ENCODE measurements at places on chromosomes 3 and 15.

DNA sequence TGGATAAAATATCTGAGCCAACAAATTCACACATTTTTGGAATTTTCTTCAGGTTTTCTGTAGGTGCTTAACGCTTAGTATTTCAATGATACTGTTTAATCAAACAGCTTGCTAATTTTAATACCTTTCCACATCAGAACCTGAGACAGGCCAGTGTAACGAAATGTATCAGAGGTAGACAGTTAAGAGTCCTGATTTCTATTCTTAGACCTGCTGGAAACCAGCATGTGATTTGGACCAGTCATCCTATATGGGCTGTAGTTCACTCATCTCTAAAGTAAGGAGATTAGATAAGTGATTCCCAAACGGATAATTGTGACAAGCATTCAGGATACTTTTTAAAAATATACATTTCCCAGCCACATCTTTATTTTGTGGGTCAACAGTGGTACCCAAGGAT, 18.4 kb downstream of the ARL6IP5 start:
- DNase-seq, result no peak

- no peak for DNase-seq
These were observed 12.8 kb downstream of the GPR176 start for GRCh38 chr15:39907216-39907615.

- no peak for DNase-seq
These were observed 2.8 kb upstream of the CLDND1 start for GRCh38 chr3:98525494-98525893.

DNA sequence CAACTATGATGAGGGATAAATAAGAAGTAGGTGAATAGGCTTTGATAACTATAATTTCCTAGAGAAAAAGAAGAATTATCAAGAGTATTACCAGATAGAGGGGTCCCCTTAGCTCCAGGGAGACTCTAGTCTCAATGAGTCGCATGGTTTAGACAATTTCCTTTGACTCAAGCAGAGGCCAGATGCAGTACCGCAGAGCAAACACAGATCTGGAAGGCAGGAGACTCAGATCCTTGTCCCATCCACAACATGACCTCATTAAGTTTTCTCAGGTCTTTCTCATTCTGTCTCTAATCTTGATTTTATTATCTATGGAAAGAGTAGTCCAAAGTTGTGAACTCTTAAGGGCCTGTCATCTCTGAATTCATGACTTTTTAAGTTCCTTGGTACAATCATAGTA, 987.9 kb downstream of the NTRK3 start:
- no peak for DNase-seq

- no peak for DNase-seq
These were observed 25.2 kb upstream of the RHCG start for GRCh38 chr15:89521605-89522004.

DNA sequence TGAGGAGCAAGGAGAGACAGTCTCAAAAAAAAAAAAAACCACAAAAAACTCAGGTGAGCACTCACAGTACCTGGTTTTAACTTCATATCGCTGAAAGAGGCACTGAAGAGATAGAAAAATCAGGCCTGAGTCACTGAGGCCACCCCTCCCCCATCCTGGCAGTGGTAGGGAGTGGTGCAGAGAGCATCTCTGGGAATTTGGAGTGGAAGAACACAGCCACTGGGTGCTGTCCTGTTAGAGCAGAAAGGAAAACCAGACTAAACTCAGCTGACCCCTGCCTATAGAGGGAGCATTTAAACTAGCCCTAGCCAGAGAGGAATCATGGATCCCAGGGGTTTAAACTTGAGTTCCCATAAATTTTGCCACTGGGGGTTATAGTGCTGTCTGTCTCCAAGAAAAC, 22.2 kb upstream of the DNAJC13 start:
- no peak for DNase-seq

GRCh38 chr3:195201295-195201694, 69.7 kb downstream of the XXYLT1 start:
- DNase-seq, result no peak

DNA sequence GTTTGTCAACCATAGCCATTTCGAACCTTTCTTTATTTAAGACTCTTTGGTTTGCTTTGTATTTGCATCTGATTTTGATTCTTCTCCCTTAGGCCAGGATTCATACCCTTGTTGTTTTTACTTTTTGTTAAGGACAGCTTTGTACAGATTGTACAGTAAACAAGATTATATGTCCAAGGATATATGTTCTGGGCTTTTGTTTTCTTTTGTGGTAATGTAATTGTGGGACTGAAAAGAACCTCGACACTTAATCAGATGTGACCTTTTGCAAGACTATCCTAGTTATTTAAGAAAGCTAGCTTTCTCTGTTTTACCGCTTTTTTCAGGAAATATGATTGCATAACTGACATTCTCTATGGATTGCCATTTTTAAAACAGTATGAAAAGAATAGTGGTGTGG, 67.0 kb upstream of the SAMMSON start:
- no peak for DNase-seq

- DNase-seq, result no peak
These were observed 99.6 kb downstream of the TUSC7 start for GRCh38 chr3:116809208-116809607.

DNA sequence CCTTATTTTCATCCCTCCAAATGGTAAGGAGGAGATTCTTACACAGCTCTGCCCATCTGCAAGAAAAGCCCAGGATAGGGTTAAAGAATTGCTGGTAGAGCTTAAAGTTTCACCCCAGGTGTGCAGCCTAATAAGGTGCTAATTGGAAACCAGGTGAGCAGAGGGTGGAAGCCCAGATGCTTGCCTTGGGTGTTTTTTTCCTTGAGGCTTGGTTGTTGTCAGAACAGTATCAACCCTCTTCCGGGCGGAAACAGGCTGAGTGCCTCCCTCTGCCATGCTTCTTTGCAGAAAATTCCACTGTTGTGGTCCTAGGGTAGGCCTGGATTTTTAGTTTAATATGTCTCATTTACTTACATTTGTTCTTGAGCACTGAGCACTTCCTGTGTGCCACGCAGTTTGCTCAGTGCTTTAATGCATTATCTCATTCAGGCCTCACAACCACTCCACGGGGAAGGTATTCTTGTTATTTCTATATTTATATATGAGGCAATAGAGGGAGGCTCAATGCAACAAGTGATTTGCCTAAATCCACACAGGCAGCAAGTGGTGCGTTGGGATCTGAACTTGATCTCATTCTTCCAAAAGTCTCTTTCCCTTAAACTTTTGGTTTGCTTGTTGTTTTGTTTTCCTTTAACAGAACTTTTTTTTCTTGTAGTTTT, 115.0 kb upstream of the LRIG1 start:
- DNase-seq, result no peak

GRCh38 chr3:131349454-131349853, 32.1 kb upstream of the NUDT16 start:
- DNase-seq, result no peak

DNA sequence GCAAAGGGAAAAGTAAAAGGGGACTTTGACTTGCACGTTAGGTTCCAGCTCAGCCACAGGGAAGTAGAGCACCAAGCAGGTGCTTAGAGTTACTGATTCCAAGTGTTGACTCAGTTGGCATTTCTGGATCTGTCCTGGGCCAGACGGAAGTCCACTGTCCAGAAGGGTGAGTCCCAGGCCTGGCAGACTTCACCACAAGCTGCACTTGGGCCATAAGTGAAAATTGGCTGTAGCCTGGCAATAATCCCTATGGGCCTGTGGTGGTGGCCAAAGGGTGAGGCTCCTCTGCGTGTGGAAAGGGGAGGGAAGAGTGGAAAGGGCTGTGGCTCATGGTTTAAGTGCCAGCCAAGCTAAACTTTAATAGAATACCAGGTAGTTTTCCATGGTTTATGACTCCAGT, 121.5 kb downstream of the DTWD1 start:
- no peak for DNase-seq

- no peak for DNase-seq
These were observed 151.5 kb downstream of the LRRK1 start for GRCh38 chr15:101070502-101071273.

GRCh38 chr15:69055251-69055650, 40.8 kb downstream of the NOX5 start:
- DNase-seq, result no peak

- no peak for DNase-seq
These were observed 91.1 kb upstream of the KLF13 start for GRCh38 chr15:31235311-31236183.

DNA sequence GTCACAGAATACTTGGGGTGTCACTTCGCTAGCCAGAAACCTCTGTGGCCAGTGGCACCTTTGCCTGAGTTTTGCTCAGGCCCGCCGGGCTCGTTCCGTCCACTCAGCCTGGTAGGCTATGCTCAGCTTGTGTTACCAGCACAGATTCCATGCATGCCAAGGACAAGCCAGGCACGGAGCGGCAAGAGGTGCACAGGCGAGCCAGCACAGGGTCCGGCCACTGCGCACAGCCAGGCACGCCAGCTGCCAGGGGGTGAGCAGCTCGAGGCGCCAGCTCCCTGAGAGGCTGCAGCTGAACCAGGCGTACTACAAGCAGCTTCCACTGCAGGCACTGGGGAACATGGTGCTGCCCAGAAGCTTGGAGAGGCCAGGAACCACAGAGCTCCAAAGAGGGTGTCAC, 14.7 kb downstream of the PCYT1A start:
- no peak for DNase-seq

DNA sequence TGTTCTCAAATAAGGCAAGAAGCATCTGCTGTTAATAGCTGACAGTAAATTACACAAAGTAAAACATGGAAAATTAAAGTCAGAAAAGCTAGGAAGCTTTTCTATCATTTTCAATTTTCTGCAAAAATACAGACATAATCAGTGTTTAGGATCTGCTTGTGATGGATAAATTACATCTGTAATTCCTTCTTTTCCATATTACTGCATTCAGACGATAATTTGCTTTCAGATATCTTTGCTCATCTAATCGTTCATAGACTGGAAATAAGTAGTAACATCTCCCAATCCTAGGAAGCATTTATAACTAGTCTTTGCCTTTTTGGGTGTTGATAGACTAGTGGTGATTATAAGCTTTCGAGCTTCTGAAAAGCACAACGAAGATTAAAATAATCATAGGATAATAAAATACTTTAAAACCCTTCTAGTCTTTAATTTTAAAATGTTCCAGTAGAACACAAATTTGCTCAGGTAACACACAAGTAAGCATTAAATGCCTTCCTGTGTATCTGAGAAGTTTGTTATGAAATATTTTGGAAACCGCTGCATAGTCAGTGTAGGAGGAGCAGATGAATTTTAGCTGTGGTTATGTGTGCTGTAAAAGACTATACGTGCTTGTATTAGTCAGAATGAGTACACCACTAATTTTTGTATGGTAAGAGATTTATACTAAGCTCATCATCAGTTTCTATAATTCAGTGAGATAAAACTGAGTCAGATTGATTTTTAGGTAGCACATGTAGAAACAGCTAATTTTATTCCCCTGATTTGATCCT, 41.0 kb downstream of the MBNL1 start:
- no peak for DNase-seq

- DNase-seq, result peak; percentile 49
These were observed 61.9 kb downstream of the HMG20A start for GRCh38 chr15:77482570-77482969.

DNA sequence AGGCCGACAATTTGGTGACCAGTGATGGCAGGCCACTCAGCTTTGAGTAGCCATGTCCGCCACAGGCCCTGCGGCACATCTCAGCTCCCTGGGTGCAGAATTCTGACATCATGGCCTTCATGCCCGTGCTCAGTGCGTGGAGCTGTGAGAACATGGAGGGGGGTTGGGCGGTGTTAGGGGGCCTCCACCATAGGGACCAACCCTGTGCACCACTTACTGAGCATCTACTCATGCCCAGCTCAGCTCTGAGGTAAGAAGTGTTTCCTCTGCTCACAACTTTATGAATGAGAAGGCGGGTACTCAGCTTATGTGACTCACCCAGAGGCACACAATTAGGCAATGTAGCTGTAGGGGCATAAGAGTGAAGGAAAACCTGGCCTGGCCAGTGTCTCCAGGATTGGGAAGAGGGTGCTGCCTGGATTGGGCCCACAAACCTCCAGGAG, 10.5 kb downstream of the ACOX2 start:
- DNase-seq, result no peak

DNA sequence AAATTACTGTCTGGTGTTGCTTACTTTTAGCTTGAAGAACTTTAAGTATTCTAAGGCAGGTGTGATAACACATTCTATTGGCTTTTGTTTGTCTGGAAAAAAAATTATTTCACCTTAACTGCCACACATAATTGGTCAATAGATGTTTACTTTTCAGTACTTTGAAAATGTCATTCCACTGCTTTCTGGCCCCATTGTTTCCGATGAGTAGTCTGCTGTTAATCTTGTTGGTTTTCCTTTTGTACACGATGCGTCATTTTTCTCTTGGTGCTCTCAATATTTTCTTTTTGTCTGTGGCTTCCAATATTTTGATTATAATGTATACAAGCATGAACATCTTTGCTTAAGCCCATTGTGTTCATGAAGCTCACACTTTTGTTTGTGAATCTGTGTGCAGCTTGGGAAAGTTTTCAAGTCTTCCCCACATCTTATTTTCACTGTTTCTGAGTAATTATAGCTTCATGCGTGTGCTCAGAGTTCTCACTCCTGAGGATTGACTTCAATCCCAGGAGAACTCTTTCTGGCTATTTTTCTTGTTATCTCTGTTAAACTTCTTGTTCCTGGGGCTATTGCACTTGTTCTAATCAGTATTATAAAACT, 664.7 kb downstream of the IGSF11 start:
- no peak for DNase-seq

- no peak for DNase-seq
These were observed 38.4 kb downstream of the SPSB4 start for GRCh38 chr3:141089339-141090152.

- DNase-seq, result no peak
These were observed 60.5 kb upstream of the ULK4 start for GRCh38 chr3:42022355-42022754.

DNA sequence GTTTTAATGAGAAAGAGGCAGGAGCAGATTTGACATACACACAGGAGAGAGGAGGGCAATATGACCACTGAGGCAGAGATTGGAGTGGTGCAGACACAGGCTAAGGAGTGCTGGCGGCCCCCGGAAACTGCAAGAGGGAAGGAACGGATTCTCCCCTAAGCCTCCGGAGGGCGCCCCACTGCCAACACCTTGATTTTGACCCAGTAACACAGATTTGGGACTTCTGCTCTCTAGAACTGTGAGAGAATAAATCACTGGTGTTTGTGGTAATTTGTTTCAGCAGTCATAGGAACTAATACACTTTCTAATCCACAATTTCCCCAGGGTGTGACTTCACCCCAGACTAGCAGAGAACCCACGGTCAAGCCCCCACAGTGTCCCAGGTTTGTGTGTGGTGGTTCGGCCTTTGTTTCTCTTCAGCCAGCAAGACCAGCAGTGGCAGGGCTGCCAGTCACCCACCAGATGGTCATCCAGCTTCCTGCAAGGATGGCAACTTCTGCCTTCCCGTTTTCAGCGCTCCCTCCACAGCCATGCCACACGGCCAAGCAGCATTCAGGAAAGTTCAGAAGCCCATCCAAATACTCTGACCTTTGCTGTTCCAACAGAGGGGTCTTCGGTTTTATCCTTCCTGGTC, 23.6 kb upstream of the TSPAN3 start:
- DNase-seq, result no peak

GRCh38 chr15:70762469-70763119, 764 bp downstream of the UACA start:
- DNase-seq, result no peak

DNA sequence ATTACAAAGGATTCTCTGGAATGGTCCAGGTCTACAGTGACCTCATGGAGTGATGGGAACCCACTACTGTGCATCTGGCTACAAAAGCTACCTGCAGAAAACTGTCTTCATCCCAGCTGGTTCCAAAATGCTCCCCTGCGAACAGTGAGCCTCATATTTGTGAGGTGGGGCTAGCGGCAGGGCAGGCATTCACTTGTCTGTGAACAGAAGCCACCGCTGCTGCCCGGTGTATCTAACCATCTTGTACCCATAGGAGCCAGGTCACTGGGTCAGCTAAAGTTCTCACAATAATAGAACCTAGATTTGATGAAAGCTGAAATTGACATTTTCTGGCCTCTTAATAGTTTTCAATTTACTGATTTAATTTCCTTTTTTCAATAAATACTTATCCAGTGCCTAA, 150.7 kb downstream of the KLF13 start:
- DNase-seq, result no peak
